Fibroblast of upper back skin (primary cell): ENCODE measurements at places on chromosomes 12 and 14.
A peak's percentile ranks its signal among the peaks of the same experiment; 100 is the strongest.

GRCh38 chr12:45337835-45338234, 121.9 kb downstream of the ANO6 start:
- DNase-seq, result no peak

DNA sequence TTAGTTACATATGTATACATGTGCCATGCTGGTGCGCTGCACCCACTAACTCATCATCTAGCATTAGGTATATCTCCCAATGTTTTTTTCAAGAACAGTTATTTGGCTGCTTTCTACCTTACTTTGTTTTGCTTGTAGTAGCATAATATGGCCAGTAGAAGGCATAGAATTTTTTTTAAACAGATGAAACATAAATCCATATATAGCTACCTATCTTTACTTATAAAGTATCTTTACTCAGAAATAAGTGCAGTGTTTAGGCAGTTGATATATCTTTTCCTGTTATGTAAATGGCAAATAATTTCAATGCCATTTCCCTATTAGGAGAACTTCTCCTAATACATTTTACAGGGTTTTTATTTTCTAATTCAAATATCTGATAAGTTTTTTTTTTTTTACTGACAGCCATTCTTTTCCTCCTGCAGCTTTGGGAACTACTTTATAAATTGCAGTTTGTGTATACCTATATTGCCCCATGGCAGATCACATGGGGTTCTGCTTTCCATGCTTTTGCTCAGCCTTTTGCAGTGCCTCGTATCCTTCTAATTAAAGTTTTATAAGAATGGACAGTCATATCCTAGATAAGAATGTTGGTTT, 143.1 kb downstream of the PCNX1 start:
- DNase-seq, result no peak

GRCh38 chr14:51368721-51369163, 128.7 kb downstream of the TMX1 start:
- peak; percentile 94 for DNase-seq

- no peak for DNase-seq
These were observed 32.8 kb upstream of the C14orf180 start for GRCh38 chr14:104546591-104547309.

- no peak for DNase-seq
These were observed 56.8 kb downstream of the BTG1 start for GRCh38 chr12:92088805-92089204.

DNA sequence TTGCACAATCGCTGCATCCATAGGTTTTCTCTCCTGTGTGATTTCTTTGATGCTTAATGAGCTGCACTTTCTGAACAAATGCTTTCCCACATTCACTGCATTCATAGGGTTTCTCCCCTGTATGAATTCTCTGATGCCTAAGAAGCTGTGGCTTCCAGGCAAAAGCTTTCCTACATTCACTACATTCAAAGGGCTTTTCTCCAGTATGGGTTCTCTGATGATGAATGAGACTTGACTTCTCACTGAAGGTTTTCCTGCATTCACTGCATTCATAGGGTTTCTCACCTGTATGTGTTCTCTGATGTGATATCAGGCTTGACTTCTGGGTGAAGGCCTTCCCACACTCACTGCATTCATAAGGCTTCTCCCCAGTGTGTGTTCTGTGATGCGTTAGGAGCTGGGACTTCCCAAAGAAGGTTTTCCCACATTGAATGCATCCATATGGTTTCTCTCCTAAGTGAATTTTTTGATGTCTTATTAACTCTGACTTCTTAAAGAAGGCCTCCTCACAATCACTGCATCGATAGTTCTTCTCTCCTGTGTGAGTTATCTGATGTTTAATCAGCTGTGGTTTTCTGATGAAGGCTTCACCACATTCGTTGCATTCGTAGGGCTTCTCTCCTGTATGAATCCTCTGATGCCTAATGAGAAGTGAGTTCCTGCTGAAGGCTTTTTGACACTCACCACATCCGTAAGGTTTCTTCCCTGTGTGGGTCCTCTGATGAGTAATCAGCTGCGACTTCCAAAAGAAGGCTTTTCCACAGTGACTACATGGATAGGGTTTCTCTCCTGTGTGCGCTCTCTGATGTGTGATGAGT, 30.3 kb downstream of the ZNF605 start:
- DNase-seq, result no peak

- DNase-seq, result no peak
These were observed 386.7 kb upstream of the CCDC196 start for GRCh38 chr14:66099451-66099850.

GRCh38 chr12:121911824-121912585, 6.4 kb upstream of the CFAP251 start:
- no peak for DNase-seq

DNA sequence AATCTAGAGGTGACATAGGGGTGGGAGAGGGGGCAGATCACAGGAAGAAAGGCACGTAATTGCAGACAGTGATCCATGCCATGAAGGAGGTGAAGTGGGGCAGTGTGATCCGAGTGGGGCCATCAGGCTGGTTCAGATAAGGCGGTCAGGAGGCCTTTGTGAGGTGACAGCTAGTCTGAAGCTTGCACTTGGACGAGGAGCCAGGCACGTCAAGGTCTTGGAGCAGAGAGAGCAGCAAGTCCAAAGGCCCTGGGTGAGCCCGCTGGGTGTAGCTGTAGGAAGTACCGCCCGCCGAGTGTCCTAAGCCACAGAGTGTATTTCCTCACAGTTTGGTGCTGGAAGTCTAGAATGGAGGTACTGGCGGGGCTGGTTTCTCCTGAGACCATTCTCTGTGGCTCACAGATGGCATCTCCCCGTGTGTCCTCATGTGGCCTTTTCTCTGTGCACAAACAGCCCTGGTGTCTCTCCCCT, 23.6 kb downstream of the RHOF start:
- DNase-seq, result no peak

DNA sequence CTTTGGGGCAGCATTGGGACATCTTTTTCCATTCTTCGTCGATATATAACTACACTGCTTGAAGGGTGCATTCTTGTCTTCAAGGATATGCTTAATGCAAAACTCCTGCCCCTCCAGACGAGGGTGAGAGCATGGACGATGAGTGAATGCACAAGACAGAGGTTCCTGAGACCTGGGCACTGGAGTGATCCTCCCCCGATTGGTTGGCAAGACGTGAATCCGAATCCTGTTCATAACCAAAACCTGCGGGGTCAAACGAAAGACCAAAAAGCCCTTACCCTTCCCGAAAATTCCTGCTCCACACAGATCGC, 684 bp downstream of the KANSL2 start:
- DNase-seq, result peak; percentile 12

GRCh38 chr14:31138301-31138700, 69.3 kb downstream of the HECTD1 start:
- no peak for DNase-seq

DNA sequence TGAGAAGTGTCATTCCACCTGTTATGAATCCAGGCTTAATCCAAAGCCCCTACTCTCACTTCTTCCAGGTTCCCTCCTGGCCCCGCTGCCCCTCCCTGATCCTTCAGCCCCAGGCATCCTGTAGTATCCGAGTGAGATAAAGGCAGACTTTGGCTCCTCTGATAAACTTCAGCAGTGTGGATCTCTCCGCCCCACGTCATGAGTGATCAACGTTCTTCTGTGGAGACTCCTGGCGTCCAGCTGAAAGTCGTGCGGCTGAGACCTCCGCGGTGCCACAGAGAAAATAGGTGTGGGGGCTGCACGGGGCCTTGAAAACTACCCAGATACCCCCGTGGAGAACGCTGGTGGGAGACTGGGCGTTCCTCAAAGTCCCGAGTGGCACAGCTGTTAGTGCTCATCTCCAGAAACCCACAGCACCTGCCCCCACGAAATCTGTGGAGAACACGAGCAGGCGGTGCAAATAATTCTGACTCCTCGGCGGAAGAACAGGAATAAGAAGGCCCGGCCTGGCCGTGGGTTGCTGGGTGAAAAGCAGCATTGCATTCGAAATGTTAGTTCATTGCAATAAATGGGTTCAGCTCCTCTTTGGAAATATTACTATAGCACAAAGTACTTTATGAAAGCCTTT, 180.0 kb upstream of the RGS6 start:
- no peak for DNase-seq

GRCh38 chr12:109997393-109997792, 1.2 kb upstream of the GIT2 start:
- DNase-seq, result no peak

DNA sequence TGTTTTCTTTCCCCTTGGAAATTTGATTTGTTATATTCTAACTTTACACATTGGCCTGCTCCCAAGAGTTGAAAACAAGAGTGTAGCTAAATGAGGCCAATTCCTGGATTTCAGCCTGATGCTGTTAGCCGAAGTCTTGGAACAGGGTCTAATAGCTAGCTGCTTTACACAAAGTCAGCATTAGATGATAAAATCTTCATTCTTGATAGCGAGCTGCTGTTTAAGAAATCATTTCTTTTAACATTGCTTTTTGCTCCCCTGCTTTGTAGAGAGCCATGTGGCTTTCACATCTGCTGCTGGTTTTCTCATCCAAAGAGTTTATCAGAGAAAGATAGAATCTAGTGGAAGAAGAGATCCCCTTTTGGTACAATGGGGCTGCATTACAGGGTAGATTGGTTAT, 22.3 kb downstream of the FBXW8 start:
- DNase-seq, result no peak

- DNase-seq, result peak; percentile 72
These were observed 72.0 kb downstream of the PPP2R5E start for GRCh38 chr14:63470962-63471793.

DNA sequence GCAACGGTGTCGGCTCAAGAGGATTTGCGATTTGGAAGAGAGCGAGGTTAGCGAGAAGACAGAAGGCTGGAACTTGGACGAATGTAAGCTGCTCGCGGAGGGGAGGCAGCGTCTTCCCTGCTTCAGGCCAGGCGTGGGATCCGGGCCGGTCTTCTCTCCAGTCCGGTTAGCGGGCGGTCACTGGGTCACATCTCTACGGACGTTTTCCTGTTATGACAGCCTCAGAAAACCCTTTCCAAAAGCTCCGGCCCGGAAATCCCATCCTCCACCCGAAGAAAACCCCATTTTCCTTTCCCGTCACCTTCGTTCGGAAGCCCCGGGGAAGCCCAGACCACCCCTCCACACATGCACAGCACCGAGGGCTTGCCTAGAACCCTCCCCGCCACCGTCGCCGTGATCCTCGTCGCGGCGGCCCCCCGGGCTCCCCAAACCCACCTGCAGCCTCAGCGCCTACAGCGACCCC, 268 bp downstream of the NDUFB1 start:
- DNase-seq, result peak; percentile 13

- DNase-seq, result no peak
These were observed 40.2 kb upstream of the DICER1 start for GRCh38 chr14:95197551-95197950.

GRCh38 chr12:119044094-119044493, 62.8 kb downstream of the SRRM4 start:
- no peak for DNase-seq

- DNase-seq, result no peak
These were observed 72.6 kb downstream of the SLC2A13 start for GRCh38 chr12:40033242-40033630.

DNA sequence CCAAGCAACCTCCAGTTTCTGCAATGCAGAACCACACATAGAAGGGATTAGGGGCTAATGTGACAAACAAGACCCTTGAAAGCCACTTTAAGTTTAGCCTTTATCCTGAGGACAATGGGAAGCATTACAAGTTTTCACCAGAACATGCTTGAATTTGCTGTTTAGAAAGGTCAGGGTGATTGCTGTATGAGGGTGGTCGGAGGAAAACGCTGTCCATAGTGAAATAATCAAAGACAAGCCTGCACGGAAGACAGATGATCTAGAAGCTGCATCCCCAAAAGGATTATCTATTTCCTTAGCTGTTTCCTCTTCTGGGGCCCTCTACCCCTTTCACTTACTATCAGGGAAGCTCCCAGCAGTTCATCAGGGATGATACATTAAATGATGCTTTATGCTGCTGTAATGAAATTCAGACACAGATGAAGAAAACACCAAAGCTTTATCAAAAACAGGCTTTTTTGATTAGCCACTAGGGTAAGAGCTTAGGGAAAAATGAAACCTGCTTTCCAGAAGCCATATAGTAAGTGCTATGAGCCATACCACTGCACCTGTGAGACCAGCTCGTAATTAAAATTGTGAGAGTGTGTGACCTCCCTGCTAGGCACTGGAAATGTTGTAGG, 6.5 kb downstream of the HAL start:
- no peak for DNase-seq

DNA sequence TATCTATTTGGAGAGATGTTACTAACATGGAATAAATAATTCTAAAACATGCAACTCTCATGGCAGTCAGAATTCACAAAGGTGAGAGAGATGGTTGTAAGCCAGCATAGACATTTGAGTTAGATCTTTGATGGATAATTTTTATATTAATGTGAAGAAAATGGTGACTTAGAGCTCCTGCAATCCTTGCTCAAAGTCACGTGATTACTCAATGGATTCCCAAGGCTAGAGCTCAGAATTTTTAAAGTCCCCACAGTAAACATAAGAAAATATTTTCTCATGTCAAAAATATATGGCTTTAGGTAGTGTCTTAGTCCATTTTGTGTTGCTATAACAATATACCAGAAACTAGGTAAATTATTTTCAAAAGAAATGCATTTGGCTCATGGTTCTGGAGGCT, 281.5 kb upstream of the PRKD1 start:
- no peak for DNase-seq

- peak; percentile 75 for DNase-seq
These were observed 617.6 kb downstream of the LRFN5 start for GRCh38 chr14:42224053-42224888.

- no peak for DNase-seq
These were observed 82.7 kb downstream of the KTN1 start for GRCh38 chr14:55662752-55663151.

DNA sequence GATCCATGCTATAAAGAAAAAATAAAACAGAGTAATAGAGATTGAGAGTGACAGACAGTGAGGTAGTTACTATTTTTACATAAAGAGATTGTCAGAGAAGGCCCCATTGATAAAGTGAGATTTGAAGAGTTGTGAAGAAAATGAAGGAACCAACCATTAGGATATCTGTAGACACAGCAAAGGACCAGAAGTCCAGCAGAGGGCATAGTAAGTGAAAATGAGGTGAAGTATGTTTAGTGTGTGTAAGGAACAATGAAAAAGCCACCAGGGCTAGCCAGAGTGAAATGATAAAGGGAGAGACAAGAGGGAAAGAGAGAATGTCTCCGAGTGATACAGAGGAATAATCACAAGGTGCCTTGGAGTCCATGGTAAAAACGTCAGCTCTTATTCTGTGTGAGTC, 411.0 kb downstream of the NELL2 start:
- no peak for DNase-seq

DNA sequence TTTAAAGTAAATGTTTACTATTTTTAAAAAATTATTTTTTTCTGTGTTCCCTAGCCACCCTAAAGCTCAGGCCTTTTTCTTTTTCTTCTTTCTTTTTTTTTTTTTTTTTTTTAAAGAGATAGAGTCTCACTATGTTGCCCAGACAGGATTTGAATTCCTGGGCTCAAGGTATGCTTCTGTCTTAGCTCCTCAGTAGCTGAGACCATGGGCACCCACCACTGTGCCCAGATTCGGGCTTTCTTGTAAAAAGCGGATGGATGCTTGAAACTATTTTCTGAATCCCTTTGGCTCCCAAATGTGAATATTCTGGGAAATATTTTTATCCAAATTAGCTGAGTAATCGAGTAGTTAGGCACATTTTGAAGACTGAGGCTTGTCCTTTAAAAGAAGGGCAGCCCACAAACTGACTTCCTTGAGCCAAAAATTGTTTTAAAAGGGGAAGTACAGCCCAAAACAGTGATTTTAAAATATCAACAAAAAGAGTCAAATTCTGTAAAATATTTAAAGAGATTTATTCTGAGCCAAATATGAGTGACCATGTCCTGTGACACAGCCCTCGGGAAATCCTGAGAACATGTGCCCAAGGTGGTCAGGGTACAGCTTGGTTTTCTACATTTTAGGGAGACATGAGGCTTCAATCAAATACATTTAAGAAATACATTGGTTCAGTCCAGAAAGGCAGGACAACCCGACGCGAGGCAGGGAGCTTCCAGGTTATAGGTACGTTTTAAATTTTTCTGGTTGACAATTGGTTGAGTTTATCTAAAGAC, 28.8 kb upstream of the HIGD1C start:
- no peak for DNase-seq
